Fibroblast of mammary gland (primary cell): ENCODE measurements at places on chromosomes 12 and 14.

DNA sequence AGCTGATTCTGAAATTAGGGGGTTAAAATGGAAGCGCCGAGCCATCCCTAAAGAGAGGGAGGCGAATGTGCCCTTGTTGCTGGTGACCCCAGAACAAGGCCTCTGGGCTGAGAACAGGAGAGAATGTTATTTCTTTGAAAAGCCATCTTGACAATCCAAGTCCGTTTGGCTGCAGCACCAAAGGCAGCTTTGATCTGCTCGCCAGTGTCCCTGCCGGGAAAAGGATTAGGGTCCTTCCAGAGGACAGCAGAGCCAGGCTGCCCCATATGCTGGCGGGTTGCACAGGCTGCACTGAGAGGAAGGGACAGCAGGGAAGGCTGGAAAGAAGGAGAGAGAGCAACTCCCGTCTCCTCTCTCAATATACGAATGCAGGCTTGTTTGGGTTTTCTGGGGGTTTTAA is 141.7 kb downstream of the TMEM132C start:
- DNase-seq: no peak

GRCh38 chr14:90624732-90625400 is 191.4 kb downstream of the TTC7B start:
- DNase-seq: peak; percentile 18

GRCh38 chr14:95614349-95614748 is 71.9 kb upstream of the TCL1B start:
- peak; percentile 25 for DNase-seq

- DNase-seq: peak; percentile 43
These were observed 523 bp upstream of the SLC6A15 start for GRCh38 chr12:84913129-84913515.

- DNase-seq: no peak
These were observed 702.7 kb downstream of the TMTC2 start for GRCh38 chr12:83389237-83389996.

DNA sequence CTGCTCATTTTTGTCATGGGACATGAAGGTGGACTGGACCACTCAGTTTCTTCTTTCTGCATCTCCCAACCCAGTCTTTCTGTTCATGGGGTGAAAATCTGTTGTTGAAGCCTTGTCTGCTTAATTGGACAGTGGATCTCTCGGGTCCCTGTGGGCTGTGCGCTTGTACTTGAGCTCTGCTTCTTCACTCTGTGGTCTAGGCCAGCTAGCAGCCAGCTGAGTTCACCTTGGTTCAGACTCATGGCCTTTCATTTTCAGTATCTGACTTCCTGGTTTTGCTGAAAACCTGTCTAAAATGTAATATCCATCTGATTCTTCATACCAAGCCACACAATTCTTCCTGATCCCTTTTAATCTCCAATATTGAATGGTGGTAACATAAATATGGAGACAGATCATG is 117.2 kb downstream of the LRRK2 start:
- no peak for DNase-seq

GRCh38 chr12:2834581-2835491 is at the start of gene NRIP2:
Gene NRIP2, minus strand, starts transcription at chr12:2835035. Its CDS starts 52 bp downstream, at chr12:2834983.
- peak; percentile 49 for DNase-seq

DNA sequence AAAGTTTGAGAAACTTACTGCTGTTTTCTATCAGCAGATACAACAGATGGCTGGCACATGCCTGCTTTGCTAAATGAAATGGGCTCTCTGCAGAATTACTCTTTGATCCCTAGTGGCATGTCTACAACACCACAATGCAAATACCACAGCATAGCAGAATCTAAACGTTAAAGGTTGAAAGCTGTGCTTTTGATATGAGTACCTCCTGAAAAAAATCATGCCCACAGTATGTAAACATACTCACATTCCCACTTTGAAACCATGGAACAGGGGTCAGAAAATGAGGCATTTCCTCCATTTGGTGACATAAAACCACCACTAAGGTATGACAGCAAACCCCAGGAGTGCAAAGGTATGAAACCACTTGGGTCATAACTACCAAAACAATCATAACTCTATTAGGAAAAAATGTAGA is 7.5 kb downstream of the WIF1 start:
- DNase-seq: peak; percentile 11

GRCh38 chr14:67595392-67595791 is 4.7 kb downstream of the PIGH start:
- no peak for DNase-seq

- DNase-seq: no peak
These were observed 120.7 kb upstream of the PTPRB start for GRCh38 chr12:70757830-70758493.

- DNase-seq: peak; percentile 58
These were observed 234.7 kb downstream of the CCDC91 start for GRCh38 chr12:28424965-28425364.

DNA sequence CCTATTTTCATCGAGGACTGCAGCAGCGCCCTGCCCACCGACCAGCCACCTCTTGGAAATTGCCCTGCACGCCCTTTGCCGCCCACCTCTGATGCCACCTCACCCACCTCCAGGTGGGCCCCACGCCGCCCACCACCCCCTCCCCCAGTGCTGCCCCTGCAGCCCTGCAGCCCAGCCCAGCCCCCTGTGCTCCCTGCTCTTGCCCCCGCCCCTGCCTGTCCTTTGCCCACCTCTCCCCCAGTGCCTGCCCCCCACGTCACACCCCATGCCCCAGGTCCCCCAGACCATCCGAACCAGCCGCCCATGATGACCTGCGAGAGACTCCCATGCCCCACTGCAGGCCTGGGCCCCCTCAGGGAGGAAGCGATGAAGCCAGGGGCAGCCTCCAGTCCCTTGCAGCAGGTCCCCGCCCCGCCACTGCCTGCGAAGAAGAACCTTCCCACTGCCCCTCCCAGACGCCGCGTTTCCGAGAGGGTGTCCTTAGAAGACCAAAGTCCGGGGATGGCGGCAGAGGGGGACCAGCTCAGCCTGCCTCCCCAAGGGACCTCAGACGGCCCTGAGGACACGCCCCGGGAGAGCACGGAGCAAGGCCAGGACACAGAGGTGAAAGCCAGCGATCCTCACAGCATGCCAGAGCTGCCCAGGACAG is 96.5 kb downstream of the LGMN start:
- DNase-seq: no peak

GRCh38 chr12:58293308-58293982 is 352.1 kb downstream of the ATP23 start:
- DNase-seq: peak; percentile 40
